Nephron progenitor cell (in vitro differentiated cells): ENCODE measurements at places on chromosomes 1 and 21.

DNA sequence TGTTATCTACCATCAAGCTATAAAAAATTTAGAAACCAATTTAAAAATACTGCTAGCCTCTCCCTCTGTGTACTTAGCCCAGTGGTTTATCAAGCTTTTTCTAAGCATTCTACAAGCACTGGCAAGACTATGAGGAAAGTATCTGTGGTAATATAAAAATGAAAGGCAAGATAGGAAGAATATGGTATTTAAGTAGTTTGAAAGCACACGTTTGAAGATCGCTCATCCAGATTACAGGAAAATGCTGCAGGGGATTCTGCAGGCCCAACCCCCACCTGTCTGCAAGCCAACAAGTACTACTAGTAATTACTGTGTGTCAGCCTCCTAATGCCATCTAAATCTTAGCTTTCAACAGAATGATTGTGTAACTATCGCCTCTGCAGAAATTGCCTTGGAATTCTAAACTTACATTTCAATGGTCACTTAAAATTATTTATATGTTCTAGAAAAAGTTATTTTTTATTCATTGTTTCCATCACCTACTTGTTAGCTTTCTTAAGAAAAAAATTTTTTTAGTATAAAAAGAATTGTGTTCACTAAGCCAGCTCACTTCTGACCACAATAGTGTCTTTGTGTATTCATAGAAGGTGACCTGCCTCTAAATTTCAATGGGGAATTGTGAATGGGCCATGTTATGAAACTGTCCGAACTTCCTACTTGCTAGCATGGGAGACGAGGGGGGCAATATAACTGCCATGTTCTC is 8.5 kb downstream of the ERRFI1 start:
- no peak for DNase-seq

DNA sequence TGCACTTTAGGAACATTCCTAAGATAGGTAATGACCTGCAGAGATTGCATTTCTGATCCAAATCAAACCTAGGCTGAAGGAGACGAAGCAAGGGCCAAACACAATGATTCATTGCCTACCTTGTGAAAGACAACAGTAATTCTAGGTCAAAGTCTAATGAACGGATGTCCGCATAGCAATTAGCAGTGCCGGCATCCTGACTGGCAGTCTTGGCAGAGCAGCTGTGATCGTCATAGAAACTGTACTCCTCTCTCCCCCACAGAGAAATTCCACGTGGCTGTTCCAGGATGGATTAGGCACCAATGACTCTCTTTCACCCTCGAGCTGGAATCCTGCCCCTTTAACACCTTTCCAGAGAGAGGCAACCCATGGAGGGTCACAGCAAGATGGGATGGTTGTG is 28.9 kb upstream of the VAV3 start:
- no peak for DNase-seq

DNA sequence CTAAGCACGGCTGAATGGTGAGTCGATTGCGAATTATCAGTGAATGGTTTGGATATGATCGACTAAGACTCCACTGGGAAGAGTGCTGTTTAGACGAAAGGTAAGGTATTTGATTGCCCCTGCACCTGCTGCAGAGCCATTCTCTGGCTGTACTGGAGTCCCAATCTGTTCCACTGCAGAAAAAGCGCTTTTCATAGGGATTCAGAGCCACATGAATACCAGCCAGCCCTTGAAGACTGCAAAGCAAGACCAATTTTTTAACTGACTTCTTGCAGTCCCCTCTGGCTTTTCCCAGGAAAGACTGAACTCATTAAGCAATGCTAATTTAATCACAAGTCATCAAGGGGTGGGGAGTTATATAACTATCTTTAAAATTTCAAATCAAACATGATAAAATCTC is 1.3 kb downstream of the GREM2 start:
- no peak for DNase-seq

DNA sequence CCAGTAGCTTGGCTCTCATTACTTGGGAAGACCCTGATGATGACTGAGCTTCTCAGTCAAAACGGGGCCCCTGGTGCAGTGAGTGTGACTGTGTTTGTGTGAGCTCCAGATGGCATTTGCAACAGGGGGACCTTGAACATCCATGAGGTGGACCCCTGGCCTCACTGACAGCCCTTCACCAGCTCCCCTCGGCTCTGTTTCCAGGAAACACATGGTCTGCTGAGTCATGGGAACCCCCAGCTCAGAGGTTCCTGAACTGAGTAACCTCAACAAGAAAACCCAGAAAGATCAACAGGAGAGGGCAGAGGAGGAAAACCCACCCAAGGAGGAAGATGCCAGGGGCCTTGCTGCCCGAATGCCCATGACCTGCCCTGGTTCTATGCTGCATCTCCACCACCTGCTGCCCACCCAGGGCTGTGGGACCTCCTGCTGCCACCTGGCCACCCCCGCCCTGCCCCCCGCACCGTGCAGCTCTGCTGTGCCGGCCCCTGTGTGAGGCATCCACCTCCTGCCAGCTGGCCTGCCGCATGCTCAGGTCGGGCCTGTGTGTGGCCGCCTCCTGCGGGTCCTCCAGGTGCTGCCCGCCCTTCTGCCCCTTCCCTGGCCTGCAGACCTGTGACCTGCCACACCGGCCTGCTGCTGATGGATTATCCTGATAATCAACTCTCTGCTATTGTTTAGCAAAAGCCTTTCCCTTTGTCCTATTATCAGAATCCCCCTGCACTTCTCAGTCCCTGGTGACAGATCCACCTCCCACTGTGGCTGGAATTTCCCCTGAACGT is 4.2 kb upstream of the KRTAP12-1 start:
- DNase-seq = no peak

DNA sequence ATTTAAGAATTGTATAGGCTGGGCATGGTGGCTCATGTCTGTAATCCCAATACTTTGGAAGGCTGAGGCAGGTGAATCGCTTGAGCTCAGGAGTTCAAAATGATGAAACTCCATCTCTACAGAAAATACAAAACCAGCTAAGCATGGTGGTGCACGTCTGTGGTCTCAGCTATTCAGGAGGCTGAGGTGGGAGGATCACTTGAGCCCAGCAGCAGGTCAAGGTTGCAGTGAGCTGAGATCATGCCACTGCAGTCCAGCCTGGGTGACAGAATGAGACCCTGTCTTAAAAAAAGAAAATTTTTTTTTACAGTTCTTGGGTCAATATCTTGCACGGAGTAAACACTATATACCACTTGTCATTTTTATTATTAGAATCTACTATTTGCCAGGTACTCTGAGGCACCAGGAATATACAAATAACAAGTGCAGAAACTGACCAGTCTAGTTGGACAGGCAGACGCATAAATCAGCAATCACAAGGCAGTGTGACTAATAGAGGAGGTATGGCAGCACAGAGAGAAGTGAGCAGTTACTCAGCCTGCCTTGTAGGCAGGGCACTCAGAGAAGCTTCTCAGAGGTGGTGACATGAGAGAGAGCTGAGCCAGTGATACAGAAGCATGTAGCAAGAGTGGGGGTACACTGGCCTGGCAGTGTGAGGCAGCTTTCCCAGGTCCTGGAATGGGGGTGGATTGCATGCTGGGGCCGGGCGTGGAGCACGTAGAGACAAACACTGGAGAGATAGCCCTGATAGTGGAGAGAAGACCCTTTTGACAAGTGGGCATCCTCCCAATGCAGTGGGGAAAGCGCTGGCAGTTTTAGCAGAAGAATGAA is 8.0 kb downstream of the PHLDA3 start:
- DNase-seq = no peak

DNA sequence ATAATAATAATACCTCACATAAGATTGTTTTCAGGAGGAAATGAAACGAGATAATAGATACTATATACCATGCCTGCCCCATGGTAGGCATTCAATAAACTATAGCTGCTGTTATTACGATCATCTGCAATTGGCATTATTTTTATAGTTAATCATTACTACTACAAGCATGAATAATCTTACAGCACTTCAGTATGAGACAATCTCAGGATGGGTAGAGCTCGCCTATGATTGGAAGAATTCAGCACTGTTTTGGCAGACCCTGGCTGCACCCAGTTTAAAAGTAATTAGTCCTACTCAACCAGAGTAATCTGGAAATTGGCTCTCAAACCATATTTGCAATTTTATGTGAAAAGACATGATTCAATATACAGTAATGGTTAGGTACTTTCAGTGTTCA is 105.0 kb upstream of the DPYD start:
- DNase-seq = no peak

DNA sequence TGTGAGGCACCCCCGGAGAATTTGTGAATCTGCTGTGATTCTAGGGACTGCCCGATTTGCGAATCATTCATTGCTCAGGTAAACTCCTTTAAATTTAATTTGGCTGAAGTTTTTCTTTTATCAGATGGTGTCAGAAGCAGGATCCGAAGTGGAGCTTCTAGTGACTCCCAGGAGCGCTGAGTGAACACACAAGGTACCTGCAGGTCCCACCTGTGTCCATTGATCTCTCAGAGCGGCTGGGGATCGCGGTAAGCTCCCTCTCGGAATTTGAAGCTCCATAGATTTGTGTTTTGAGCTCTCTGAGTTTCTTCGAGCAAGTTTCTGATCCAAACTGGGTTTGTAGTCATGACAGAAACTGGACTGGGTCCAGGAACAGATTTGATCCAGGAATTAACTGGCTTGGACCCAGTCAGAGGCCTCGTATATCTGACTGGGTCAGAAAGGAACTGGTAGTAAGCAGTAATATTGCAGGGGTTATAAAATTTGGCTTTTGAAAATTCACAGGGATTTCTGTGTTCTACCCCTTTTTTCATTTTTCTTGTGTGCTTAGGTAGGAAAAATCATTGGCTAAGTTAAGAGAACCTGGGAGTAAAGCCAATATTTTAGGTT is 56.2 kb upstream of the EDEM3 start:
- no peak for DNase-seq

- DNase-seq = no peak
Observed at GRCh38 chr21:29808153-29808552, 131.6 kb downstream of the GRIK1 start.

GRCh38 chr1:45815667-45816458 is 12.5 kb downstream of the MAST2 start:
- DNase-seq = no peak
